ENCODE measurements at places on chromosomes 4 and X.

GRCh38 chr4:25112366-25112994 lies 47.8 kb downstream of the SEPSECS start:
- no peak for DNase-seq

- DNase-seq = no peak
Observed at GRCh38 chr4:86496094-86497080, 97.7 kb upstream of the PTPN13 start.

DNA sequence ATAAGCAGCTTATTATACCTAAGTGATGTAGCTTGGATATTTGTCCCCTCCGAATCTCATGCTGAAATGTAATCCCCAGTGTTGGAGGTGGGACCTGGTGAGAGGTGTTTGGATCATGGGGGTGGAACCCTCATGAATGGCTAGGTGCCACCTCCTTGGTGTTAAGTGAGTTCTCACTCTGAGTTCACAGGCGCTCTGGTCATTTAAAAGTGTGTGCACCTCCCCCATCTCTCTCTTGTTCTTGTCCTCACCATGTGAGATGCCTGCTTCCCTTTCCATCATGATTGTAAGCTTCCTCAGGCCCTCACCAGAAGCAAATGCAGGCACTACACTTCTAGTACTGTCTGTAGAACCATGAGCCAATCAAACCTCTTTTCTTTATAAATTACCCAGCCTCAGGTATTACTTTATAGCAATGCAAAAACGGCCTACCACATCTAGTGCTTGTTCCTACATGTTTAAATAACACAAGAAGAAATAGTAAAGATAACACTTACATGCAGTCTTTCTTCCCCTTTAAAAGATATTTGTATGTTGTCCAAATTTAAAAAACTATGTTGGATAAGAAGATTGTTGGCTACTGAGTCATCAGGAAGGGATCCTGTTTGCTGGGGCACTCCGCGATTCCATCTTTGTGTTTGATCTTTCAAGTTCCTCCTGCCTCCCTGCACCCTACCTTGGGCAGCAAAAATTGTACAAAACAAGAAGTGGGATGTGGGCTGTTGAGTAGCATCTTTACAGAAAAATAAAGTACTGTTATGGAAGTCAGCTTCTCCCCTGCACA lies 29.7 kb downstream of the PPP1R2C start:
- no peak for DNase-seq

DNA sequence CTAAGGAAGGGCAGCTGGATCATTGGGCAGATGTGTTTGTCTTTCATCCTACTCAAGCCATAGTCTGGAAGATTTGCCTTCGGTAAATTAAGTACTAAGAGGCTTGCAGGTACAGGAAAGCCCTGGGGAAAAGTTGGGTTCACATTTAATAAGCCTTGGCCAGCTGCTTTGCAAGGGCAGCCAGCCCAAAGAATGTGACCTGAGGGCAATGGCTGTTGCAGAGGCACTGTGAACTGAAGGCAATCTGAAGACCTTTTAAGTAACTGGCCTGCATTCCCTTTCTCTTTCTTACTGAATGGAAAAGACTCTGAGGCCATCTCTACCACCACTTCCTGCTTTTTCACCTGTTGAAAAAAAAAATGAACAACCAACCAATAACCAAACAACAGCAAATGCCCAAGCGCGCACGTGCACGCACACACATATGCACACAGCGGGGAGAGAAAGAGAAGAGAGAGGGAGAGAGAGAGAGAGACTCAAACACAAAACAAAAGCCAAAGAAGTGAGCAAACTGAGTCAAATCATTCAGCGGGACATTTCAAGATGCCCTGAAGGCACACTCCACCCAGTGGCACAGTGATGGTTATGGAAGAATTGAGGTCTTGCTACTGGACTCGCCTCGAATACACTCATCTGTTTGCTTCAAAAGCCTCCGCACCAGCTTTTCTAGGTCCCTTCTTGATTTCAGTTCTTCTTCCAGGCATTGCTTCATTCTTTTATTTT lies 19.6 kb downstream of the CD40LG start:
- DNase-seq = no peak

GRCh38 chr4:119087121-119087520 lies 48.5 kb upstream of the MYOZ2 start:
- DNase-seq = no peak
